ENCODE measurements at places on chromosomes 1 and 21.
A peak's percentile ranks its signal among the peaks of the same experiment; 100 is the strongest.

DNA sequence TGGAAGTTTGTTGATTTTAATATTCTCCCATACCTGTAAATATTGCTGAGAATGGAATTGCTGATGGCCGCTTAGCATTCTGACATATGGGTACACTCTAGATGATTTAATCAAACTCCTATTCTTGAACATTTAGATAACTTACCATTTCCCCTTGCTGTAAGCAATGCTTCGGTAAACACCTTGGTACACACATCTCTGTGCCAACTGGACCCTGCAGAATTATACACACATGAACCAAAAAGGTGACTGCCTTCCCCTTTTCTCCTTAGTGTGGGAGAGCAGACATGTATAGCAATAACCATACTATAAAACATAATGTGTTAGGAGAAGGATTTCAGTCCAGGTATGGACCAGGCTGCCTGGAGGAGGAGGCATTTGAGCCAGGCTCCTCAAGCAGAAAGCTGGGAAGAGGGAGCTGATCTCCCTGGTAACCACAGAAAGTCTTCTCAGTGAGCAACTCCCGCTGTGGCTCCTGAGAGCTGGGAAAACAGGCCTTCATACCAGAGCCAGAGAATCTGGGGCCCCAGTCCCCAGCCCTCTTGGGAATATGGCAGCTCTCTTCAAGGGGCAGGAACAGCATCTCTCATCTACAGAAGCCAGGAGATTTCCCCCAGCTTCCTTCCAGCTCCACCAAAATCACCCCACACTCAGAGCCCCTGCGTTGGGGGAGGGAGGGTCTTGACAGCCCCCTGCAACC, 33.9 kb upstream of the CSF1 start:
- peak; percentile 29 for DNase-seq

DNA sequence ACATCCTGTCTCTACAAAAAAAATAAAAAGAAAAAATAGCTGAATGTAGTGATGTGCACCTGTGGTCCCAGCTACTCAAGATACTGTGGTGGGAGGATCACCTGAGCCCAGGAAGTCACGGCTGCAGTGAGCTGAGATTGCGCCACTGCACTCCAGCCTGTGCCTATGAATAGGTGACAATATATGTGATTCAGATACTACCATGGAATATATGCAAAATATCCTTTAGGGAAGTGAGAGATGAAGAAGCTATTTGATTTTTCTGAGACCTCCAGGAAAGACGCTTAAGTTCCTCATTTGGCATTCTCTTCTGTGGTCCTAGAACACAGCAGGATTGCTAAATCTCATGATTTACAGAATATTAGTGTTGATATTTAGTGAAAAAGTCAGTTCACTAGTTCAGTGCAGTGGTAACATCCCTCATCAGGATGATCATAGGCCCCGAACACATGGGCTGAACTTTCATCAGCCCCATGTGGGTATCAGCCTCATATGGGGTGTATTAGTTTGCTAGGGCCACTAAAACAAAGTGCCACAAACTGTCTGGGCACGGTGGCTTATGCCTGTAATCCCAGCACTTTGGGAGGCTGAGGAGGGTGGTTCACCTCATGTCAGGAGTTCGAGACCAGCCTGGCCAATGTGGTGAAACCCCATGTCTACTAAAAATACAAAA, 6.0 kb upstream of the VASH2 start:
- no peak for DNase-seq

DNA sequence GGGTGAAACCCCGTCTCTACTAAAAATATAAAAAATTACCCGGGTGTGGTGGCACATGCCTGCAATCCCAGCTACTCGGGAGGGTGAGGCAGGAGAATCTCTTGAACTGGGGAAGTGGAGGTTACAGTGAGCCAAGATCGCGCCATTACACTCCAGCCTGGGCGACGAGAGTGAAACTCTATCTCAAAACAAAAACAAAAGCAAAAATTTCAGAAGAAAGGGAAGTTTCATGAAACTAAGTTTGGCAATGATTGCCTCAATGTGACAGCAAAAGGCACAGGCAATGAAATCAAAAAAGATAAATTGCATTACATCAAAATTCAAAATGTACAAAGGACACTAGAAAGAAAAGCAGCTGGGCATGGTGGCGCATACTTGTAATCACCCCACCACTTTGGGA, 40.1 kb downstream of the BTF3L4 start:
- DNase-seq, result no peak

- peak; percentile 68 for DNase-seq
Measured at GRCh38 chr1:170692866-170693575, 29.1 kb downstream of the PRRX1 start.

GRCh38 chr21:38958940-38959691, 153.4 kb downstream of the ETS2 start:
- DNase-seq, result no peak

GRCh38 chr1:240136402-240136801, 44.7 kb downstream of the FMN2 start:
- DNase-seq, result no peak

DNA sequence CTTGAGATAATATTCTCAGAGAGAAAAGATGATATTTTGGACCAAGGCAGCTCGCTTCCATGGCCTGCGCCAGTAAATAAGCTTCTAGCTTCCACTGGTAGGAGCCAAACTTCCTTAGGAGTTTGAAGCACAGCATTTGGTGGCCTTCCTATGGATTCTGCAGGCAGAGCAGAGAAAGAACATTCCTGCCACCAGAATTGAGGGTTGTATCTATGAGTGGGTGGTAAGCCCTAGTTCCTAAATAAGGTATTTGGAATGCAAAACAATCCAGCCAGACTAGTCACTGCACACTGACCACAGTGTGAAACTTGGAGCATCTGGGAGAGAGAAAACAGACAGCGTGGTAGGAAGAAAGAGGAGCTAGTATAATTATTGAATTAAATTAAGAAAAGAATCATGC, 54.1 kb upstream of the BCAR3 start:
- no peak for DNase-seq

DNA sequence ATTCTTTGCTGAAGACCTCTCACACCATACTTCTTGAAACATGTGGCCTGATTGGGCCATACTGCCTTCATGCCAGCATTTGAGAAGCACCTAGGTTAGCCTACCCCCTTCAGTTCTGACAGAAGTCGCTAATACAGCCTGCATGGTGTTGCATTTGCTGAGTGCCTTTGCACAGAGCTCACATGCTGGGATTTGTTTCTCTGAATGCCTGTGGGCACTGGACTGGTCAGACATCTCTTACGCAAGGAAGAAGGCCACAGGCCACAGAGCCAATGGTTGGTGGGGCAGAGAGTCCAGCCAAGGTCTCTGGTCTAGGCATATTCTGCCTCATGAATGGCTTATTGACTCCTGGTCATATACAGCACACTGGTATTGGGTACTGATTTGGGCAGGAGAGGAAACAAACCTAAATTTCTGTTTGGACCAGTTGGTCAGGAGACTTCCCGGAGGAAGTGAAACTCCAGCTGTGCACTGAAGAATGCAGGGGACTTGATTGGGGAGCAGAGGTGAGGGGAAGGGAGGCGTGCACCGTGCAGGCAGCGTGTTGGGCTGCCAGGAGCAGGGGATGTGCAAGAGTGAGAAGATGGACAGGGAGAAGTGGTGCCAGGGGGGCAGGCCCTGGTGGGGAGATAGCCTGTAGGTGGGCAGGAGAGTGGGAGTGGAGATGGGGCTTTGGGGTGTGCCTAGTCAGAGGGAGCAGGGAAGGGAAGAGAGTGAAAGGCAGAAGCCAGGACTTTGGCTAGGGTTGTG, 18.1 kb downstream of the URB2 start:
- no peak for DNase-seq

- DNase-seq, result peak; percentile 33
Measured at GRCh38 chr1:113980110-113980509, 836 bp downstream of the OLFML3 start.

- no peak for DNase-seq
Measured at GRCh38 chr1:192729500-192729899, 79.3 kb upstream of the RGS2 start.

- no peak for DNase-seq
Measured at GRCh38 chr1:200369706-200370105, 40.1 kb downstream of the ZNF281 start.

- DNase-seq, result no peak
Measured at GRCh38 chr1:101043776-101044175, 18.2 kb upstream of the DPH5 start.

DNA sequence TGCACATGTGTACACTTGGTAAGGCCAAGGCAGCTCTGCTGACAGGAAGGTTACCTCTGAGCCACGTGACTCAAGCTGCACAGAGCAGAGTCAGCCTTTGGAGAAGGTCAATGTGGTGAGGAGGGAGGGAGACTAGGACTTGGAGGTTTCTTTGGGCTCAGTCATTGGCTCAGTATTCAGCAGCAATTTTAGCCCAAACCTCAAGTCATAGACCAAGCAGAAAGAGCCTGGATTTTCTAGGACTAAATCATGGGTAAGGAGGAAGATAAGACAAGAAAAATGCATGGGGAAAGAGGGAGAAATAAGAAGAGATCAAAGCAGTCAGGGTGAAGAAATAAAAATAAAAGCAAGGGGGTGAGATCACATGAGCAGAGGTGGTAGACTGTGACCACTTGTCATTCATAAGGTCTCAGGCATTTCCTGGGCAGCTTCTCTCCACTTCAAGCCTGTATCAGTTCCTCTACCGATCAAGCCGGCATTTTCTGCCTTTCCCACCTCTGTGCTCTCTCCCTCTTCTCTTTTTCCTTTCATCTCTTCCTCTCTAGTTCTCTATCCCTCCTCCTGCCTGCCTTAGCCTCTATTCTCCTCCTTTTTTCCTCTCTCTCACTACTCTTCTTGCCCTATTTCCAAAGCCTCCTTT, 51.7 kb upstream of the DUSP10 start:
- DNase-seq, result no peak

GRCh38 chr1:43358746-43359693, at the start of gene CDC20:
Gene CDC20 (plus strand): TSS chr1:43358981. CDS start chr1:43359216, 235 bp downstream.
- DNase-seq, result peak; percentile 98

GRCh38 chr21:41750051-41750450, 16.8 kb downstream of the RIPK4 start:
- no peak for DNase-seq

DNA sequence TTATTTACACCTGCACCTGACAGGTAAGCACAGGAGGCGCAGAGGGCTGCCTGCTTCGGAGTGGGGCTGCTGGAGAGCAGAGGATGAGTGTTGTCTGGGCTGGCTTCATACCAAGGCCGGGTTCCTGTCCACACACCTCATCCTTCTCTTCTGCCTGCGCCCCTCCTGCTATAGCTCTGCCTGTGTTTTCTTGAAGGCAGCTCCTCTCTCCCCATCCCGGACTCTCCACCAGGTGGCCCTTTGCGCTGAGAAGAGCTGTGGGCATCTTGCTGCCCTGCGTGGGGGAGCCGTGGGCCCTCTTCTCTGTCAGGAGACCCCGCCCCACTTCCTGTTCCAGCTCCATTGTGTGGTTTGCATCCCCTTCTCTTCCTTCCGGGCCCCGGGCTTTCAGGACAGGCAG, 35.0 kb downstream of the ARHGEF10L start:
- peak; percentile 70 for DNase-seq
